PC-3 (cell line): ENCODE measurements at places on chromosomes 5 and 9.

DNA sequence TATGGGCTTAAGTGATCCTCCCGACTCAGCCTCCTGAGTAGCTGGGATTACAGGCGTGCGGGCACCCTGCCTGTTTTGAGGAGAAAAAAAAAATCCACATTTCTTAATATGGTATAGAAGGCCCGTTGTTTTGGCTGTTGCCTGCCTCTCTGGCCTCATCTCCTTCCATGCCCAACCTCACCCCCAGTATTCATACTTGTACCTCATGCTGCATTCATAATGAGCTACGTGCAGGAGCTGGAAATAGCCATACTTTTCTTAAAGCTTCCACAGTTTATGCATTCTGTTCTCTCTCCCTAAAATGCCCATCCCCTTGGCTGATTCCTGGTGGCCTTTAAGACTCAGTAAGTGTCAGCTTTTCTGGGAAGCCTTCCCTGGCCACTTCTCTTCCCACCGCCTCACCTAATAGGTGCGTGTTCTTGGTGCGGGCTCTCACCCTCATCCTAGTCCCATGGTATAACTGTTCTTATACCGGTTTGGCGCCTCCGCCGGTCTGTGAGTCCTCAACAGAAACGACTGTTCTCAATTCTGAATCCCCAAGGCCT is 2.1 kb upstream of the TPM2 start:
- DNase-seq, result no peak

DNA sequence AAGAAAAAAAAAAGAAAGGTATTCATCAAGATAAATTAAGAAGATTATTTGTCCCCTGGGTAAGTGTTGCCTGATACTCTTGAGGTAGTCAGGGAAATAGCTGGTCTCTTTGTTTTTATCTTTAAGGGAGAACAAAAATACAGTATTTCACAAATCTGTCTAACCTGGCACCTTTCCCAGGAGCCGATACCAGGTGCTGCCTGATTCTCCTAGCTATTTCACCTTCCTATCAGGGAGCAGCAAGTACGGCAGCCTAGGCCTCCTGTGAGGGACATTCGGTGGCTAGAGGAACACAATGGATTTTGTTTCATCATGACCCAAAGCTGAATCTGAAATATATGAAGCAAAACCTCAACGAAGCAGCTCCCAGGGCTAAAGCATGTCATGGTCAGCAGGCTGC is 86.0 kb downstream of the TARS1 start:
- no peak for DNase-seq

DNA sequence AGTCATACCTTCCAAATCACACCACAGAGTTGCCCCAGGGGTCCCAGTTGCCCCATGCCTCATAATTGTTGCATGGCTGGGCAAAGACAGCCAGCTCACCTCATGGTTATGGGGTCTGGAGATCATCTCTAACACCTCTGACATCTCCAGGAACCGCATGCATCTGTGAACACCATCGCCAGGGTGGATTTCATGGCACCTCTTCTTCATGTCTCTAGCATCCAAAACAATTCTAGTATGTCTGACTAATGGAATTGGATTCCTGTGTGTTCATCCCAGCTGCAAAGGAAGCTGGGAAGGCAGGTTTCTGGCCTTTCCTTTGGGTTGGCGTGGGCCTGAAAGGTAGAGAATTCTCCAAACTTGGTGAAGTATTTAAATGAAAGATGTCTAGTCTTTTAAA is 122.3 kb upstream of the ABCA1 start:
- DNase-seq, result peak; percentile 3

DNA sequence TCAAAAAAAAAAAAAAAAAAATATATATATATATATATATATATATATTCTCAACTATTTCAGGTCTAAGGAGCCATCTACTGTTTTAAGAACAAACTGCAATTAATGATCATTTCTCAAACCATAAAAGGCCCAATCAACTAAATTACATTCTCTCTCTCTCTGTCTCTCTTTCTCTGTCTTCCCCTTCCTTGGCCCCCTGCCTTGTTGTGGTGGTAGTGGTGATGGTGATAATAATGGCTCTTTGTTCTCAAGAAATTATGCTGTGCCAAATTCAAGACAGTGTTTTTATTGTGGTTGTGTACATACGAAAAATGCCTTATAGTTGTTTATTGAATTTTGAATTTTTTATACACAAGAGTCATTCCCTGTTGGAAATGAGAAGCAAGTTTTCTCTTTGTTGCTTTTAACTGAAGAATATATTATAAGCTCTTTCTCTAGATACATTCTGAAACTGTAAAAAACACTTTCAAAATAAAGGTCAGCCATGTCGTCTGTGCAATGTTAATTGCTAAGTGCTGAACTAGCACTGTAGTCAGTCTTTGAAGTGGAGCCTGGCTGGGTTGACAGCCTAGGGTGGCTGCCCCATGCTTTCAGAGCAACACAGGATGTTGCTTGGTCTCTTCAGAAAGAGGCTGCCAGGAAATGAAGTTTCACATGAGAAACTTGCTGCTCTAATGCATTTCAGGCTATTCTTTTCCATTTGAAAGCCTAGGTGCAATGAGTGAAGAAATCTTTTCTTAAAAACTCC is 96.0 kb downstream of the HINT1 start:
- DNase-seq, result no peak

GRCh38 chr5:172789687-172790495 is 18.9 kb upstream of the DUSP1 start:
- DNase-seq, result no peak

DNA sequence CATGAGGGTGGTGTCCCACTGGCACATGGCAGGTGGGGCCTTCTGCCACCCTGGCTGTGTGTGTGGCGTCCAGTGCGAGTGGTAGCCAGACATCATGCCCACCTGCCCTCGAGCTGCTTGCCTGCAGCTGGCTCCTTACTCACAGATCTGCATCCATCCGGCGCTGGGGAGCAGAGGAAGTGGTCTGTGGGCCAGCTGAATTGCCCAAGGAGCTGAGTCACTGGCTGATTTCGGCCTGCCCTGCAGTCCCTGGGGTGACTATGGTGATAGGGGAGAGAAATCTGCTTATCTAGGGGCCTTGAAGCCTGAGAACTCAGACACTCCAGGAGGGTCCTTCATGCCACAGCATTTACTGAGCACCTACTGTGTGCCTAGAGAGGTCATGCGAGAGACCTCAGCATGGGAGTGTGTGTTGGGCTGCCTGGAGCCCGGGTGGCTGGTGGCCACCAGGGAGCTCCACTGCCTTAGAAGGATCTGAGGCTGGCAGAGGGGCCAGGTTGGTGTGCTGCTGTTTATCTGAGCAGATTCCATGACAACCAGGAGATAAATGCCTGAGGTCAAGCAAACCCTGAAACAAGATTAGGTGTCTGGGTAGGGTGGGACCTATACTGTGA is 57.1 kb downstream of the SLC22A5 start:
- peak; percentile 79 for DNase-seq
